ENCODE measurements at places on chromosomes 3 and 15.
A peak's percentile ranks its signal among the peaks of the same experiment; 100 is the strongest.

DNA sequence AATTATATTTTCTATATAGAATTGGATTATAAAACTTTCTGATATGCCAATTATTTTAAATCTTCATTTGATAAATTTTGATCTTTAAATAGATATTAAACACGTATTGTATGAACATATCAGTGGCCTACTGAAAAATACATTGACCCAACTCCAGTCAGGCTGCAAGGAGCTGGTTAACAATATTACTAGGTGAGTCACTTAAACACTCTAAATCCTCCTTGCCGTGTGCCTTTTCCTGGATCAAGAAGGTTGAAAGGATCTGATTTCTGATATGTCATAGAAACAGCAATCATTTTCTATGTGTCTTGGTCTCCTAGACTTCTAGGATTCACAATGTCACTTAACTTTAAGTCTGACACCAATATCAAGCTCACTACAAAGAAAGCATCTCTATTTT, 123.2 kb downstream of the TP63 start:
- DNase-seq: no peak

DNA sequence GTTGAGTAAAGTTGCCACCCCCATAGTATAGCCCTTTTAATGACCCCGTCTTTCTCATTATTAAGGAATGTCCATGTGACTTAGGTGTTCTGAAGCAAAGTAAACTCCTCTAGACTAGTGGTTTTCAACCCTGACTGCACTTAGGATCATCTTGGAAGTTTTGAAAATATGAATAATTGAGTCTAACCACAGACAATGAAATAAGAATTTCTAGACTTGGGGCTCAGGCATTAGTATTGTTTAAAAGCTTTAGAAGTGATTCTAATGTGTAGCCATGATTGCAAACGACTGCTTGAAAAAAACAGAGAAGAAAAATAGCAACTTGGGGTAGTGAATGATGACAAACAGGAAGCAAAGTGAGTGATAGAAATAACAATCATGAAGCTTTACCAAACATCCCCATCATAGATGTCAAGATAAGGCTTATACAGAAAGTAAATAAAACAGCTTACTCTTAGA, 35.0 kb downstream of the ALCAM start:
- peak; percentile 38 for DNase-seq

DNA sequence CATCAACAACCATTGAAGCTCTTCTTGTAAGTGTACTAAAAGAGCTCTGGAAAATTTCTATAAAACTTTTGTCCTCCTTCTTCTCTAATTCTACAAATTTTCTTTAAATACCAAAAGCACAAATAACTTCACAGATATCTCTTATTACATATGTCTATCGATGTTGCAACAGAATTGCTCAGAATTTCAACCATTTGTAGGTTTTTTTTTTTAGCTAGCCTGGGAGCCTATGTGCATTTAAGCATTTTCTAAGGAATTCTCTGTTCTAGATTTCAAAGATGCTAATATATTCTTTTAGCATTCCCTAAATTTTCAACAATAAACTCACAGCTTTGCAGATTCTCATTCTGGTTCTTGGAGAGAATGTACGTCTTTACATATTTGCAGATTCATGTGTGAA, 774.3 kb upstream of the NR2F2 start:
- no peak for DNase-seq

DNA sequence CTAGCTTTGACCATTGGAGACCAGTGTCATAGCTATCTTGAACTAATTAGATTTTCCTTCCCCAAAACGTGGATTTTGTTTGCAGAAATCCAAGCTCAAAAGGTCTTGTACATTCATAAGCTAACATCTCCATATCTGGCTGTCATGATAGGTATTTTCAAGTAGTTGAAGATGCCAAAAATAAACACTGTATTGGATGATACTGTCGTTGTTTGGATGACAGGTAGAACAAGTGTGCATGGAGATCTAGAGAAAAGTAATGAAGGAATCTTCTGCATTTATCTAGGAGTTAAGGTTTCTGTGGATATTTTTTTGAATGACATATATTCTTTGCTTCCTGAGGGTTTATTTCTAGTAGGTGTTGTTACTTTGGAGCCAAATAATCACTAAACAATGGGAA, 1696.1 kb downstream of the SI start:
- DNase-seq: no peak

DNA sequence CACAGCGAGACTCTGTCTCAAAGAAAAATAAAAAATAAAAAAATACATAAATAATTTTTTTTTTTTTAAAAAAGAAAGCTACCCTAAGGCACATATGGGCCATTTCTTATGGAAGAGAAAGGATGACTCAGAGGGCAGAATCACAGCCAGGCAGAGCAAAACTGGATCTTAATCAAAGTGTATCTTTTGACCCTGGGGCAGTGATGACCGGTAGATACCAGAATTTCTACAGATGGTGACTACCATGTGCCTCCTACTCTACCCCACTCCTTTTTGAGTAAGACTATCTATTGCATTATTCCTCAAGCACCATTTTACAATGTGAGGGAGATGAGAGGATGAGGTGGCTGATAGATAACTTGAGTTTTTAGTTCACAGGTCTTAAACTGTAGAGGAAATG, 26.0 kb downstream of the TARS3 start:
- peak; percentile 57 for DNase-seq

DNA sequence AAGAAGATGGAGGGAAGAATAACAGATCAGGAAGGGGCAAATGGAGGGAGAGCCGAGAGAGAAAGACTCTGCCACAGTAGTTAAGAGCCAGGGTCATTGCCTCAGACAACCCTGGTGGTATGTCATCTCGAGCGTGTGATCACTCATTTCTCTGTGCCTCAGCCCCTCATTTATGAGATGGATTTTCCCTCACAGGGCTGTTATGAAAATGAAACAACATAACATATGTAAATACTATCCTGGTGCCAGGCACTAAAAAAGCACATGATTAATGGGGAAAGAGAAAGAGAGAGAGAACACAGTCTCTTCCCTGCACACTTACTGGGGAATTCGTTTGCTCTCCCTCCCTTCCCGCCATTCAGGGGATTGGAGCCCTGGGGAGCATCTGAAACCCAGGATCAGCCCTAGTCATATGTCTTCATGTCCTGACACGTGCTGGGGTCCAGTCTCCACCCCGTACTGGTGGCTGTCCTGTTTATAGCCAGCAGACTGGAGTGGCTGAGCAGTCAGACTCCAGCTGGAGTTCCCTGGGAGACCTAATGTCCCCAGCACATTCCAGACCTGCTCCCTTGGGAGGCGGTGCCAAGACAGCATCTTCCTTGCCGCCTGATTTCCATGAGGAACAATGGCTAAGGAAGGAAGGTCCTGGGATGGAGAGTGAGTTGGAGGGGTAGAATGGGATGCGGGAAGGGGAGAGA, 14.7 kb upstream of the AMOTL2 start:
- DNase-seq: no peak

- no peak for DNase-seq
These were observed 368.0 kb upstream of the AGTR1 start for GRCh38 chr3:148329481-148330235.

GRCh38 chr15:67781061-67781460, 44.2 kb upstream of the SKOR1 start:
- no peak for DNase-seq

DNA sequence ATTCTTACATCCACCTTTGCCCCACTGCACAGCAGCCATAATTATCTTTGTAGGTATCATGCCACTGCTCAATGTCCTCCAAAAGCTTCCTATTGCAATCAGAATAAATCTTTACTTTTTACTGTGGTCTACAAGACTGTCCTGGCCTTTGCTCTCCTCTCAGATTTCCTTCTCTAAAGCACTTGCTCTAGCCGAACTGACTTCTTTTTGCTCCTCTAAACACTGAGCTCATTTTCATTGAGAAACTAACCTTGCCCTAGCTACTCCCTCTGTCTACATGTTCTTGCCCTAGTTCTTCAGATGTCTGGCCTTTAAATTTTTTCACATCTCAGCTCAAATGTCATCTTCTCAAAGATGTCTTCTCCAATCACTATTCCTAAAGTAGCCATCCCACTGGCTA, 342.8 kb downstream of the TBC1D5 start:
- no peak for DNase-seq

GRCh38 chr3:27031476-27031875, 337.7 kb downstream of the NEK10 start:
- no peak for DNase-seq

GRCh38 chr3:151434151-151434890, 26.5 kb downstream of the IGSF10 start:
- DNase-seq: peak; percentile 95

DNA sequence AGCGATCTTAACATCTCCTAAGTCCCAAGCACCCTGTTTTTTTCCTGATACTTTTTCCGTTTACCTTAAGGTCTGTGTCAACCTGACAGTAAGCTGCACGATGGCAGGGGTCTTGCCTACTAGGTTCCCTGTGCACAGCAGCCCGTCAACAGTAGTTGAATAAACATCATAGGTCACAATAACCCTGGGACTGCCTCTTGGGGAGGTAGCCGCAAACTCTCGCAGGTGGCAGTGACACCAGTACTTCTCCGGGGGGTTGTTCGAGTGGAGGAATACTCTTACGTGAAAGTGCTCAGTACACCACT, 365 bp upstream of the PDCD6IP start:
- no peak for DNase-seq

- DNase-seq: no peak
These were observed 1.7 kb upstream of the CFAP91 start for GRCh38 chr3:119700920-119701734.

DNA sequence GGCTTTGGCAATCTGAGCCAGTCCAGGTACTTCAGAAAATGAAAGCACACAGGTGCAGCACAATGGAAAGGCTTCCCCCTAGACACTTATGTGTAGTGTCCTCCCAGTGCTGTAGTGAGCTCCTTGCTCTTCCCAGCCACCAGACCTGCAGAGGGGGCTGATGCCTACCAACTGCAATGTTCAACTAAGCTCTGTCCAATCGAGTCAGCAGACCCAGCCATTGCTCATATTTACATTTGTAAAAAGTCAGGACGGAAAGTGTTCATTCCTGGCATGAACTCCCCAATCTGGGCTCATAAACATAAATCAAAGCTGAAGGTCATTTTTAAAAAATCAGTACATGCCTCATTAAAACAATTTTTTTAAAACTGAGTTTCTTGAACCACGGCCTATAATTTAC, 73.0 kb downstream of the FOXP1 start:
- DNase-seq: peak; percentile 54

DNA sequence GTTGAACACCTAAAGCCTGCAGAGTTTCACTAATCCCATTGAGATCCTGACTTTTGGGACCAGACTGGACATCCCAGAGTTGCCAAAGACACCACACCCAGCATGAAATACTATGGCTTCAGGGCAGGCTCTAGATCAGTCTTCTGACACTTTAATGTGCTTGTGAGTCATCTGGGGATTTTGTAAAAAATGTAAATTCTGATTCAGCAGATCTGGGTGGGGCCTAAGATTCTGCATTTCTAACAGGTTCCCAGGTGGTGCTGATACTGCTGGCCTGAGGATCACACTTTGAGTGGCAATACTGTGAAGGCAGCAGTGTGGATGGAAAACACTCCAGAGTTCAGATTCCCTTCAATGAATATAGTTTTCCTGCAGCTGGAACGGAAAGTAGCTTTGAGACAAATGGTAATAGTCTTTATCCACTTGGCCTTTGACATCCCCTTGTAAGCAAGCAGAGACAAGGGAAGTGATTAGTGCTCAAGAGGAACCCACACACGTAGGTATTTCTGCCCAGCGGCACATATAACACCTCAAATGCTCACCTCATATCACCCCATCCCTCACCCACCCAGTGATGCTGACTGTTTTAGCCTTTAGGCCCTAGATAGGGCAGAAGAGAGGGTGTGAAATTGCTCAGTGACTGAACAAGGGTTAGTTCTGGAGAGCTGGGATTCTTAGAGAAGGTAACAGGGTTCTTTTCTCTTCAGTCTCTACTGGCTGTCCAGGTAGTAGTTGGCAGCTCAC, 51.5 kb upstream of the GSK3B start:
- peak; percentile 75 for DNase-seq

DNA sequence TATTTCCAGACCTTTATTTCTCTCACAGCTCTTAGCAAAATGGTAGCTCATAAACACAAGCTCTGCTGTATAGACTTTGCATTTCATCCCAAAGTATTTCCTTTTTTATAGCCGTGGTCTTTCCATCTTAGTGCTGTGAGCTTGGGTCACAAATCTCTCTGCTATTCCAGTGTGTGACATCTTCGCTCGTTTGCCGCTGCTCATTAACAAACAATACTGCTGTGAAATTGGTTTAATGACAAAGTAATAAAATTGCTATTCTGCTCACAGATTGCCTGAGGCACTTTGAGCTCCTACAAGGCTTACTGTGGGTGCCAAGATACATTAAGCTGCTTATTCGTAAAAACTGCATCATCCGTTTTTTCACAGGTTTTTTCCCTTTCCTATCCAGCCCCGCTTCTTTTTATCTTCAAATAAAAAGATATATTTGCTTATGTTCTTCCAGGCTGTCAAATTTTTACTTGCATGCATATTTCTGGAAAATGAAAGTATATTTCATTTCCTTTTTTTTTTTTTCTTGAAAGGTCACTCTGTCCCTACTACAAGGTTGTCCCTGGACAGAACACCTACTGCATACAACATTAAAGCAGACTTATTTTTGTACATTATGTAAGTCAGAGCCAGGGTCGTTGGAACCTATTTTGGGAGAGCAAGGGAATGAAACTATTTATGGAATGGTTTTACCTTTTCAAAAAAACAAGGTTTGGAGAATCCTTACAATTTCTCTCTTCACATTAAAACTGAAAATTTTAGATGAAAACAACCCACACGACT, 174.5 kb downstream of the MEIS2 start:
- no peak for DNase-seq

DNA sequence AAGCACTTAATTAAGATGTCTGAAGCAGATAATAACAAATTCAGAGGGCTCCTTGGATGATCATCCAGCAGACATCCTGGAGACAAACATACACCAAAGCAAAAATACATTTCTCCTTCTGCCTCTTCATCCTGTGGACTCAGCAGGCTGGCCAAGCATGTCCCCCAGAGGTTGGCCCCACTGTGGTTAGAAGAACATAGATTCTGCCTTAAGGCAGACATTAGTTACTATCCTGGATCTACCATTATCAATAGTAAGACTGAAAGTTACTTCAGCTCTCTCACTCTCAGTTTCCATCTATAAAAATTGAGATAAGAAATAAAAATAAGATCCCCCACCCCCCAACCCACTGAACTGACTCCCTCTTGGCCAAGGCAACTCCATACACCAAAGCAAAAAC, 28.6 kb upstream of the TGFBR2 start:
- no peak for DNase-seq

- no peak for DNase-seq
These were observed 48.6 kb upstream of the SLCO2A1 start for GRCh38 chr3:134078169-134078831.

GRCh38 chr3:161991901-161992540, 495.4 kb downstream of the OTOL1 start:
- DNase-seq: no peak

DNA sequence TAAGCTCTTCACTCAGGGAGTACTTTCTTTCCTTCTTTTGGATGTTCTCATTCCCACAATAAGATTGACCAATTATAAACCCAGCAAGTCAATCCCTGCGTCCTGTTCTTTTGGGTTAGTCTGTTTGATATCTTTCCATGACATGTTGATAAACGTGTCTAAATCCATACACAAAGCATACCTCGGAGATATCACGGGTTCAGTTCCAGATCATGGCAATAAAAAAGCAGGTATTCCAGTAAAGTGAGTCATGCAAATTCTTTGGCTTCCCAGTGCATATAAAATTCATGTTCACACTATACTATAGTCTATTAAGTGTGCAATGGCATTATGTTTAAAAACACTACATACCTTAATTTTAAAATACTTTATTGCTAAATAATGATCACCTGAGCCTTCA, 667.7 kb downstream of the MAGI1 start:
- DNase-seq: no peak

- DNase-seq: peak; percentile 12
These were observed at the start of gene ARPIN for GRCh38 chr15:89912674-89913396. Gene ARPIN, minus strand, starts transcription at chr15:89912952. Its CDS starts 117 bp downstream, at chr15:89912835.

Measured in HFFc6 (cell line).